ENCODE measurements at places on chromosomes 3 and 15.

- DNase-seq: no peak
Observed at GRCh38 chr3:31002730-31003129, 108.3 kb upstream of the GADL1 start.

DNA sequence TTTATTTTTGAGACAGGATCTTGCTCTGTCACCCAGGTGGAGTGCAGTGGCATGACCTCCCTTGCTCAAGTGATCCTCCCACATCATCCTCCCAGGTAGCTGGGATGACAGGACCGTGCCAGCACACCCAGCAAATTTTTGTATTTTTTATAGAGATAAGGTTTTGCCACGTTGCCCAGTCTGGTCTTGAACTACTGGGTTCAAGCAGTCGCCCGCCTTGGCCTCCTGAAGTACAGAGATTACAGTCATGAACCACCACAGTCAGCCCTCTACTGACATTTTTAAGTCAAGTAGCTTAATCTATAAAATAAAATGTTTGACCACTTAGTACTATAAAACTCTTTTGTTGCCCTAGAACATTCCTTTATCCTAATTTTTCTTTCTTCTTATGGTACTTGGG, 198.8 kb downstream of the FNDC3B start:
- no peak for DNase-seq

DNA sequence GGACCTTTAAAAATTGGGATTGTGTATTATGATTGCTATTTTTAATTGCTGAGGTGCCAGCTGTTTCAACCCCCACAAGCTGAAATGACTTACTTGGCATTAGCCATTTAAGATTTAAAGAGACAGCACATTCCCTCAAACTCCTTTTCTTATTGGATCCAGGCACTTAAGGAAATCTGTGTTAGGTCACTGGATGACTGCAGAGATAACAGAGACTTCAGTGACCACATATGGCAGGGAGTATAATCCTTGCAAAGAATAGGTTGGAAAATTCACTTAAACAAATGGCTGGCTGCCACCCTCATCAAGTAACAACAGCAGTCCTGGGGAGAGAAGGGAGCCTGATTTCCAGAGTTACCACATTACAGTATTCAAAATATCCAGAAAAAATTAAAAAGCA, 66.6 kb downstream of the SLMAP start:
- DNase-seq: no peak

- DNase-seq: no peak
Observed at GRCh38 chr3:147318900-147319299, 87.4 kb downstream of the ZIC4 start.

DNA sequence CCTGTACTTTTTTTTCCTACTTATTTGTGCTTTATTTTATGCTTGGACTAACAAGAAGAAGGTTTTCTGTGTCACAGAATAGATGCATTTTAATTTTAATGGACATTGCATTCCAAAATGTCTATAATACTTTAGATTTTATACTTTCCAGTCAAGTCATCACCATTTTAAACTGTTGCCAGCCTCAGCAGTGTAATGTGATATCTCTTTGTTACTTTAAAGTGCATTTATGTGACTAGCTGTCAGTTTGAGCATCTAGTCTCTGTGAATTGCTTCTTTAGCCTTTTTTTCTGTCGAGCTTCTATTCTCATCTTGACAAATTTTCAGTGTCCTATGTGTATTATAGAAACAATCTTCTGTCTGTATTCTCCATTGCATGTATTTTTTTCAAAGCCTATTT, 511.4 kb upstream of the CBLB start:
- DNase-seq: no peak

- DNase-seq: no peak
Observed at GRCh38 chr3:61733000-61733399, 171.6 kb downstream of the PTPRG start.

DNA sequence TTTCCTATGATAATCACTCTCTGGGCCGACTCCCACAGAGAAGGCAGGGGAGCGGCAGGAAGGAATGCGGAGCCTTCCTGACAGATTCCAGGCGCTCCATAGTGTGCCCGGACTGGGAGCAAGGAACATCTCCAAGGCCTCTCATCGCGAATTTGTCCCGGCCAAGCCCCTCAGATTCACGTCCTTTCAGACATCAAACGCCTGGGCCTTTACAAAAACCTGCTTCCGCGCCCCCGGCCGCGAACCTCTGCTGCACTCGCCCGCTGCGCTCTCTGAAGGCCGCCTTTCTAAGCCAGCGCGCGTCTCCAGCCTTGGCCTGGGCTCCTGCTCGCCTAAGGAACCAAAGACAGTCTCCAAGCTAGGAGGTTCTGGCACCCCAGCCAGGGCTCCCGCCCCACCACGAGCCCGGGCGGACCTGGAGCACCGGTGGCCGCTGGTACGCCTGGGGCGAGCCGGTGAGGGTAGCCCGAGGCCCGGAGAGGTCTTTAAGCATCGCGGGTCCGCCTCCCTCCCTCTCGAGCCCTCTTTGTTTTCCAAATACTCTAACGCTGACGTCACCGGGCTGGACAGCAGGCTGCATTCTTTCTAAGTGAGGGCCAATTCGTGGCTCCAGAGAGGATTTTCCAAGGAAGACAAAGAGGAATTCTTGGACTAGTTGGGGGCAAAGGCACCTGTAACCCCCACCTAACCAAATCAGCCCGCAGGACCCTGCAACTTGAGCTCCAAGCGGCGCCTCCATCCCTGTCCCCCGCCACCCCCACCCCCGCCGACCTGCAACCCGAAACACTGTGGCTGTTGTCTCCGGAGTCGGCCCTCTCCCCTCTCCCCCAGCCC, 759 bp downstream of the AMOTL2 start:
- DNase-seq: no peak

DNA sequence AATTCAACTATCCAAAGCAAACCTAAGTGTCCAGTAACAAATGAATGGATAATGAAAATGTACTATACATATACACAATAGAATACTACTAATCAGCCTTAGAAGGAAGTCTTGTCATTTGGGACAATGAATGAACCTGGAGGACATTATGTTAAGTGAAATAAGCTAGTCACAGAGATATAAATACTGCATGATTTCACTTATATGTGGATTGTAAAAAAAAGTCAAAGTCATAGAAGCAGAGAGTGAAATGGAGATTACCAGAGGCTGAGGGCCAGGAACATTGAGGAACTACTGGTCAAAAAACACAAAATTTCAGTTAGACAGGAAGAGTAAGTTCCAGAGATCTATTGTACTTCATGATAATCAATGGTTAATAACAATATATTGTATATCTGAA, 33.6 kb downstream of the MYO5A start:
- DNase-seq: no peak

DNA sequence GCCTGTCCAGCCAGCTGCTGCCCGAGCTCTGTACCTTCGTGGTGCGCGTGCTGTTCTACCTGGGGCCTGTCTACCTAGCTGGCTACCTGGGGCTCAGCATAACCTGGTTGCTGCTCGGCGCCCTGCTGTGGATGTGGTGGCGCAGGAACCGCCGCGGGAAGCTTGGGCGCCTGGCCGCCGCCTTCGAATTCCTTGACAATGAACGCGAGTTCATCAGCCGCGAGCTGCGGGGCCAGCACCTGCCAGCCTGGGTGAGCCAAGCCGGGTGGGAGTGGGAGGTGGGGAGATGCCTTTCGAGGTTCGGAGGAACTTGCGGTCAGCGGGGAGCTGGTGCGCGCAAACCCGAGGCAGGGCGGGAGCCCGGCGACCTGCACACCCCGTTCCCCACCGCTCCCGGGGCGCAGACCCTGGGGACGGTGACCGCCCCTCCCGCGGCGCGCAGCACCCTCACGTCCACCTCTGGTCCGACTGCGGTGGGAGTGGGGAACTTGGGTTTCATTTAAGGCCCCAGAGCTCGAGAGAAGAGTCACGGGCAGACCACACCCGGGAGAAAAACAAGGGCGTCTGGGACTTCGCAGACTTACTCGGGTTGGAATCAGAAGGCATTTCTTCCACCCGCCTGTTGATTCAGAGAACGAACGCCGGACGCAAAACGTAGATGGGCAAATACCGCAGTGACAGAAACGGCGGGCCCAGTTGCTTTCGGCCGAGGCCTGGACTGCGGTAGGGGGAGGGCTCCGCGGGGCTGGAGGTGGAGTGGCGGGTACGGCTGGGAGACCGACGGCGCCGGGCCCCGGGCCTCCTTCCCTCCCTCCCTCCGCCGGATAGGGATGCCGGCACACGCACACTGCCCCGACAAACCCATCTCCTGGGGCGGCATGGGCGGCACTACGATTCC, 708 bp downstream of the ESYT3 start:
- no peak for DNase-seq

Measured in CD4-positive, alpha-beta T cell treated with Interleukin-4 for 4 hours (primary cell).